Brain microvascular endothelial cell (primary cell): ENCODE measurements at places on chromosomes 7 and 10.

DNA sequence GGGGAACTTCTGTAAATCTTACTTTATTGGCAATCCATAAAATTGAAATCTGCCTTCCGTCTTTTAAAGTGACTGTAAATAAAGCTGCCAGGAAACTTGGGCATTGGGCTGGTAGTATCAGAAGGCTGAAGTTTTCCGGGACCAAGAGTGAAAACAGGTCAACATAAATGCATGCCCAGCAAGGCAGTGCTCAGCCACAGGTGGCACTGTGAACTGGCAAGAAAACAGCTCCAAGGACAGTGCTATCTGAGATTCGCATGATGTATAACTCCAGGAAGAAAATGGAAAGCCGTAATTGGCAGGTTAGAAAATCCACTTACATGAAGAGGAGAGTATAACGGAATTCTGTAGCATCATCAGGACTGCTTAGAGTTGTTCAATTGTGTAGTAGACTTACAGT, 1.9 kb upstream of the INSYN2A start:
- DNase-seq, result no peak

DNA sequence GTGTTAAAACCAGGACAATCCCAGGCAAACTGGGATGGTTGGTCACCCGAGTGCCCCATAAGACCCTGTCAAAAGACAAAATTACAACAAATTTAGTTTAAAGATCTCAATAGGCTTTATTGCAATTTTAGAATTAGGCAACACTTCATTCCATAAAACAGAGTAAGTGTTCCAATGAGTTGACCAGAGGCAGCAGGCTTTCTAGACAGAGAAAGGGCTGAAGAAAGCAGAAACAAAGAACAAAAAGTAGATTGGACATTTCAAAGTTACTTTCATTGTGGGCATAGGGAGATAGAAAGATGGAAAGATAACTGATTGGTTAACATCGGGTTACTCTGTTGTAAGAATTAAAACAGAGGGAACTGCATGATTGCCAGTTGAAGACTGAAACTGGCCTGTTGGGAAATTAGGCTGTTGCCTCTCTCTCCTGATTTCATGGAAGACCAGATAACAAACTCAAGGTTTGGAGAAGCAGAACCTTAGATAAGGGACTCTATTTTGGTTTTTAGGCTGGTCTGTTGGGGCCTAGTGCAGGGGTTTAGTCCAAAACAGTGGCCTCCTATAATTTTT, 36.3 kb downstream of the ENTPD1 start:
- DNase-seq, result no peak

- no peak for DNase-seq
Observed at GRCh38 chr10:114320249-114321116, 81.4 kb downstream of the VWA2 start.

- DNase-seq, result no peak
Observed at GRCh38 chr10:133176546-133176945, 16.5 kb downstream of the KNDC1 start.

DNA sequence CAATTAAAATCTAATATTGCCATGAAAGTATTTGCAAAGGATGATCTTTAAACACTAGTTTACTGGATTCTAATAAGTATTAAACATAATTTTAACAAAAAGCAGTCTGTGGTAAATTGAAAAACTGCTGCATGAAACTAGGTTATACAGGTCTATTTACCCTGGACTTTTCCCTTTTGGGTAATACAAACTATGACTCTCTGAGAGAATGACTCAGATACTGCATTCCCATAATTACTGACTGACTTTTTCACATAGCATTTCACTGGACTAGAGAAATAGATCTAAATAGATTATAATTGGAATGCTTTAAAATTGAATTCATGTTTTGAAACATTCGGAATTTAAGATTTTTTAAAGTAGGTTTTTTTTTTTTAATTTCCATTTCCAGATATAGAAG, 395.7 kb downstream of the THSD7A start:
- DNase-seq, result no peak

GRCh38 chr10:7025296-7025695, 385.5 kb downstream of the SFMBT2 start:
- no peak for DNase-seq

GRCh38 chr7:7719236-7719635, 829 bp upstream of the RPA3 start:
- peak; percentile 79 for DNase-seq

- no peak for DNase-seq
Observed at GRCh38 chr10:98257198-98257597, 10.8 kb downstream of the LOXL4 start.

- no peak for DNase-seq
Observed at GRCh38 chr7:134574322-134574721, 25.4 kb downstream of the AKR1B15 start.

GRCh38 chr7:33965183-33965744, 59.9 kb downstream of the BMPER start:
- no peak for DNase-seq
